Amygdala (tissue), 56 donors: ENCODE measurements at places on chromosomes 1 and 21.

DNA sequence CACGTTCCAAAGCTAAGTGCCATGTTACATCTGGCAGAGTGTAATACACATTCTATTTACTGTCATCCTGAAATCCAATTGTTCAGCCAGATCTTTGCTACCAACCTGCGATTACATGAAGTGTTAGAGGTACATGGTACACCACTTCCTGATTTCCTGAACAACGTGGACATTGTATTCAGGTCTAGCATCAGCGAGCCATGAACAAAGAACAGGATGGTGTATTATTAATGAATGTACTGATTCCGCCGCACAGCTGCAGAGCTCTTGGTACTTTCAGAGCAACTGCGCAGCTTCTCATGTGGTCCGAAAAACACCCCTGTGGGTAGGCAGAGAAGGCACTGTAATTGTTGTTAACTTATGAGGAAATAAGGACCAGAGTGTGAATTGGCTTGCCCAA, 511.4 kb downstream of the AJAP1 start:
- no peak for DNase-seq

GRCh38 chr21:44527983-44528633, 11.9 kb downstream of the KRTAP10-1 start:
- DNase-seq, result no peak

GRCh38 chr1:42482635-42483153, 19.6 kb downstream of the CCDC30 start:
- DNase-seq, result no peak

DNA sequence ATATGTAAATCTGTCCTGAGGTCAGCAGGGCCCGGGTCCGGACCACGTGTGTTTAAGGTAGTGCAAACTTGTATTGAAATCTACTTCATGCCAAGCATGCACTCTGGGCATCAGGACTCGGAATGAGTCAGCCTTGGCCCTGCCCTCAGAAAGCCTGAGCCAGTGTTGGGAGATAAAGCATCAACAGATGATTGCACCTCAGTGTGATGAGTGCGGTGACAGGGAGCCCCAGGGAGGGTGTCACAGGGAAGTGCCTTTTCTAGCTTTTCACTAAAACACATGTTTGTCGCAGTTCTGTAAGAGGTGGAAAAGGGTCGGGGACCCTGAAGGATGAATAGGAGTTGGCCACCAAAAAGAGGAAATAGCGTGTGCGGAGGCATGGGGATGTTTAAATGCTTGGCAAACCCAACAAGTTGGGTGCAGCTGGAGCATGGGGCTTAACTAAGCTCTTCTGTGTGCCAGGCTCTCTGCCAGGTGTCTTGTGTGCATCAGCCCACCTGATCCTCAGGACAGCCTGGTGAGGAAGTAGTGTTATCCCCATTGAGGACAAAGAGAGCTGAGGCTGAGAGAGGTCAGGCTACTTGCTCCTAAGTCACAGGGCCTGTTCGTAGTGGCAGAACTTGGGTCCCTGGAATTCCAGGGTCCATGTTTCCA, 48.2 kb upstream of the EPB41 start:
- DNase-seq, result no peak

DNA sequence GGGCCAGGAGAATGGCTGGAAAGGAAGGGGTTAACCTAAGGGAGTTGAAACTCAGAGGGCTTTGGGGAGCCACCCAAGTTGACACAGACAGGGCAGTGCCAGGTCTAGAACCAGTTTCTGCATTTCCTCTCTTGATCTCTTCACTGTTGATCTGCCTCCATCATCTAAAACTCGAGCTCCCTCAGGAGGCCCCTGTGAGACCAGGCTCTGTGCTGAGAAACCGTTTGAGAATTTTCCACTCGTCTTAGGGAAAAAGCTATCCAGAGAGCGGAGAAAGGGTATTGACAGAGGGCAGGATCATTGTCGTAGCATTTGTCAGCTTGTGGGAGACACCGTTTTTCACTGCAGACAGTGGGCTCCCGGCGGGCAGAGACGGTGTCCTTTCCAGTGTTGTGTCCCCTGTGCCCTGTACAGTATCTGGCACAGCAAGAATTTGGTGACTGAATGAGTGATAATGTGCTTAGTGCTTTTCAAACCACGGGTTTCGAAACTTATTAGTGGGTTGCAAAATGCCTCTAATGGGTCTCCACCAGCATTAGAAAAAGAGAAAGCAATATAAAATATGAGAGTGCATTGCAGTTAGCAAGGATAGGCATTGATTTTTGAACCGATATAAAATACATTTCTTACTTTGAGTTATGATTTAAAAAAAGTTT, 31.1 kb downstream of the PROK1 start:
- DNase-seq, result no peak

- no peak for DNase-seq
Observed at GRCh38 chr1:231605149-231606100, 21.2 kb upstream of the DISC1 start.

- no peak for DNase-seq
Observed at GRCh38 chr1:29825941-29826415, 589.7 kb downstream of the PTPRU start.

- no peak for DNase-seq
Observed at GRCh38 chr1:240056350-240056749, 35.3 kb upstream of the FMN2 start.

GRCh38 chr1:230768903-230769570, 21.8 kb downstream of the CAPN9 start:
- no peak for DNase-seq

GRCh38 chr21:42276526-42277154, 38.6 kb downstream of the TFF3 start:
- DNase-seq, result no peak

- DNase-seq, result peak; percentile 83
Observed at GRCh38 chr1:4655674-4656532, 1.5 kb downstream of the AJAP1 start.

GRCh38 chr1:147504801-147505311, 36.4 kb upstream of the BCL9 start:
- DNase-seq, result peak; percentile 5
